Activated B cell treated with CpG ODN at 0.5 μM for 24 hours (primary cell): ENCODE measurements at places on chromosomes 13 and 19. TPM values are rescaled to one million over a fixed set of nuclear protein-coding genes. Genes with fewer than 3 reads are reported as not detected.

The SCAF1 gene
- 58.7 and 61.0 TPM in 2 replicates for total RNA-seq

GRCh38 chr13:111178402-111178801, 63.3 kb downstream of the ARHGEF7 start:
- no peak for DNase-seq

The SBSN gene
- not detected in 2 replicates for total RNA-seq

DNA sequence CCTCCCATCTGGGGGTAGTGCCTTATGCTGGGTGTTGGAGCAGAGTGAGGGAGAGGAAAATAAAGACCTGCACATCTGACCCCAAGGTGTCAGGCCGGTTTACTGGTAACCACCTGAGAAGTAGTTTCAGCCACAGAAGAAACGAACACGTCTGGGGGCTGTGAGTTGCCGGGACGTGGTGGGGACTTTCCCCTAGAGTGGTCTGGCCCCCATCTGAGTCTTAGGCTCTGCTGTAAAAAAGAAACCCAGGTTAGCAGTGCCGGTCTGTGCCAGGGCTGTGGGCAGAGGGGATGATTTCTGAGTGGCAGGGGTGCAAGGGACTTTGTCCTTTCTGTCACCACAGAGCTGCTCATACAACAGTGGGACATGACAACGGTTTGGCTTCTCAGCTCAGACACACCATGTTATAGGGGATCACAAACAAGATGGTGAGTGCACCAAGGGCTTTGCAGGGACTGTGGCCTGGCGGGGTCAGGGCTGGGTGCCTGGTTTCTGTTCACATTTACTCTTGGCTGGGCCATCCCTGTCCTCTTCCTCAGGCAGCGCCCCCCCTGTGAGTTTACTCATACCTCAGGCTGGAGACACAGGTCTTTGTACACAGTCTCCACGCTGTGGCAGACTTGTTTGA, 9.0 kb downstream of the GCDH start:
- no peak for DNase-seq

DNA sequence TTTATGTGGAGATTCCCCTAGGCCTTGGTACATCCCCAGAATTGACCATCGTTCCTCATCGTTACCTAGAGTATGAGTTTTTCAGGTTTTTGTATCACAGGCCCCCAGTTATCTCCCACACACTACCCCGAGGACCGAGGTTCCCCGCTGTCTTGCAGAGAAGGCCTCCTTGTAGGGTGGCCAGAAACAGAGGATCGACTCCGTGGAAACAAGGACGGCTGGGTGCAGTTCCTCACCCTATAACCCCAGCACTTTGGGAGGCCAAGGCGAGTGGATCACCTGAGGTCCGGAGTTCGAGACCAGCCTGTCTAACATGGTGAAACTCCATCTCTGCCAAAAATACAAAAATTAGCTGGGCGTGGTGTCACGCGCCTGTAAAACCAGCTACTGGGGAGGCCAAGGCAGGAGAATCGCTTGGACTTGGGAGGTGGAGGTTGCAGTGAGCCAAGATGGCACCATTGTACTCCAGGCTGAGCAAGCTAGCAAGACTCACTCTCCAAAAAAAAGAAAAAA, 720 bp downstream of the ADAT3 start:
- no peak for DNase-seq

DNA sequence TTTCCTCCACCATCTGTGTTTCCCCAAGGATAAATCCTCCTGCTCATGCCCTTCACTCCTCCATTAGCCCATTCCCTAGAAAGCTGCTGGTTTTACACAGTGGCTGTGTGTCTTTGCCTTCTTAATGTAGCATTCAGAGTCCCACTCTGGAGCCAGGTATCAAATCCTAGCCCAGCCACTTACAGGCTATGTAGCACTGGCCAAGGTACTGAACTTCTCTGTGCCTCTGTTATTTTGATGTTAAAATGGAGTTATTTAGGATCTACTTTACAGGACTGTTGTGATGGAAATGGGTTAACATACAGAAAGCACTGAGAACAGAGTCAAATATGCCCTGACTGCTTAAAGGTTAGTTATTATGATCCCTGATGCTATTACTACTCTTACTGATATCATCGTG, 1.5 kb upstream of the ZSCAN4 start:
- DNase-seq: no peak

DNA sequence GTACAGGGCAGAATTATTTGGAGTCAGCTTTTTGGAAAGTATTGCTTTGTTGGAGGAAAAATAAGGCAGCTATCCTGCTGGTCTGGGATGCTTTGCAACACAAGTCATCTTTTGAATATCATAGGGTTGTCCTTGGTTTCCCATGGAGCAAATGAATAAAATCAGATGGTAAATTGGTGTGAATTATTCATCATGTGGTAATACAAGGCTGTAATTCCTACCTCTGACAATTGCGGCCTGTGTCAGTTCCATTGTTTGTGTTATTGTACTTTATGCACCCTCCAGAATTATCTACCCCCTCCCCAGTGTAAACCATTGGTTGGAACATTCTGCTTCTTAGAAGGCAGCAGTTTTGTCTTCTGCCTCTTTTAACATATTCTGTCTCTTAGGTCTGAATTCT, 46.2 kb downstream of the RNASEH2B start:
- DNase-seq: no peak

GRCh38 chr19:43798546-43799409, 3.5 kb downstream of the LYPD5 start:
- no peak for DNase-seq

DNA sequence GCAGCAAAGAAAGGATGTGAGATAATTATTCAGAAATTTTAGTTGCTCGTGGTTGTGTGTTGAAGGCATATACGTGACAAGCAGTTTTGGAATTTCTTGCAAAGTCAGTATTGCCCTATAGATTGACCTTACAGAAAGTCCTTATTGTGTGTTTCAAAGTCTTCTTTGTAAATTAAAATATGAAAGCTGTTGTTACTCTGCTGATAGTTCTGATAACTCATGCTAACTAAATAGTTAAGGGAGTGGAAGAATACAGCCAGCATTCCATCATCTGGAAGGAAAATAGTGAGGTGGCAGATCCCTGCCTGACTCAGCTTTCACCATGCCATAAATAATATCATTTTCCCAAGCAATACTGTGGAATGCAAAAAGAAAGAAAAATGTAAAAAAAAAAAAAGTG, 27.2 kb downstream of the WASF3 start:
- DNase-seq: no peak

GRCh38 chr19:1908364-1908678, 3.1 kb downstream of the ADAT3 start:
- DNase-seq: no peak

The EBI3 gene
- 177 and 186 TPM in 2 replicates for total RNA-seq

The ZNF846 gene
- 7.9 and 10.7 TPM in 2 replicates for total RNA-seq

- DNase-seq: no peak
Measured at GRCh38 chr19:2720777-2721569, at the start of gene DIRAS1. DIRAS1 (minus strand) TSS chr19:2721372; CDS start chr19:2717806, 3,566 bp downstream.
